ENCODE measurements at places on chromosomes 3 and 15.

DNA sequence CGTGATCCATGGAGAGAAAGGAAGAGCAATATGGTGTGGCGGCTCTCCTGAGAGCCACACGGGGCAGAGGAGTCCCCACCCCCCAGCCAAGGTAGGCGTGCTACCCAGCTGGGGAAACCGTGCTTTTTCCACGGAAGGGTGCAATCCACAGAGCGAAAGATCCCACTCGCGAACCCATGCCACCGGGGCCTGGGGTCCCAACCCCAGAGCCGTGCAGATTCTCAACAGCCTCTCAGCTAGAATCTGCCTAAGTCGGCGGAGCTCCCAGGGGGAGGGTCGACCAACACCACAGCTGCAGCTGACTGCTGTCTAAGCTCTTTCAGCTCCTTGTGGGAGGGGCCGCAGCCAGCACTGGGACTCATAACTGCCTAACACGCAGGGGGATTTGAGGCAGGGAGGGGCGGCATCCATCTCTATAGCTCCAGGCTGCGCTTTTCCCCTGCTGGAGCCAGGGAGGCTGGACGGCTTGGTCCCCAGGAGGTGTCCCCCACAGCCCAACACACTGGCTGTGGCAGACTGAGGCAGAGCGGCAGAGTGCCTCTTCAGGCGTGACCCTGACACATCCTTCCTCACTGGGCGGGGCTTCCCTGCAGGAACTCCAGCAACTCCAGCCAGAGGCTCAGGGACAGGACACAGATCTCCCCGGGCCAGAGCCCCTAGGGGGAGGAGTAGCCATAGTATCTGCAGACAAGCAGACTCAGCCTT, 107.6 kb upstream of the ZBTB20 start:
- no peak for DNase-seq

- no peak for DNase-seq
Measured at GRCh38 chr3:196177967-196178366, 33.2 kb downstream of the ZDHHC19 start.

GRCh38 chr3:140164922-140165590, 230.1 kb downstream of the CLSTN2 start:
- DNase-seq = peak; percentile 92

GRCh38 chr15:68795298-68795848, 25.3 kb downstream of the ANP32A start:
- DNase-seq = no peak

DNA sequence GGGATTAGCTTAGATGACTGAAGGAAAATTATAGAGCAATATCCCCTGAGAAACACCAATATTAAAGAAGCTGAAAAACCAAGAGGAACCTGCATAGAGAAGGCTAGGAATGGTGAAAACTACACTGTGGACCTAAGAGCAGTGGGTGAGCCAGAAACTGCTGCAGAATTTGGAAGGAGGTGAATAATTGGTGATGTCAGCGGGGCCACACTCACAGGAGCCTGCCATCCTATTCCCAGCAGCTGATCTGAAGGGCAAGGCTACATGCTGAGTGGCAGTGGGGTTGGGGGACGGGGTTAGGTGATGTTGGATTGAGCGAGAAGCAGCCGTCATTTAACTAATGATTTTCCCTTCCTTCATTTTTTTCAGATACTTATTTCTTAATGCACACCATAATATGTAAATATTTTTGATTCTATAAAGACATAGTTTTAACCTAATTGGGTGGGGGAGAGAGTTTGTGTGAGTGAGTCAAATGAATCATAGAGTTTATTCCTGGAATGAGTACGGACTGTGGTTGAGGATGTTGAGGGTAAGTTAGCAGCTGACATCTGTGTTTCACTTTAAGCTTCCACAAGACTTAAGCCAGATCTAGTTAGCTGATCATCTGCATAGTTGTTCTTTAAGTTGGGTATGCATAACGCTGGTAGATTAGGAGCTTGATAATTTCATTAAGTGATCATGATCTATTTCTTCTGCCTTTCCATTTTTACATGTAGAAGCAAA, 222.8 kb downstream of the PTPRG start:
- no peak for DNase-seq

DNA sequence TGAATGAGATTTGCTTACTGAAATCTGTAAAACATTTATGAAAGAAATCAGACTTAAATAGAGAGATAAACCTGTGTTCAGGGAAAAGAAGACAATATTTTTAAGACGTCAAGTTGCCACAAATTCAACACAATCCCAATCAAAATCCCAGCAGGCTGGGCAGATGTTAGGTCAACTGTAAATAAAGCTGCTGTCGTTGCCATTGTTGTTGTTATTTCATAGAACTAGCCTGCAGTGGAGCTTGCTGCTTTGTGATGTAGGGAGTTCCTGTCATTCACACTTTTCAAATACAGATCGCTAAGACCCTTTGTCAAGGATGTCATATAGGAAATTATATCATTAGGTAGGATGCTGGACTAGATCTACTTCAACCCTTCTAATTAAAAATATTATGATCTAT, 123.1 kb downstream of the NEO1 start:
- no peak for DNase-seq

DNA sequence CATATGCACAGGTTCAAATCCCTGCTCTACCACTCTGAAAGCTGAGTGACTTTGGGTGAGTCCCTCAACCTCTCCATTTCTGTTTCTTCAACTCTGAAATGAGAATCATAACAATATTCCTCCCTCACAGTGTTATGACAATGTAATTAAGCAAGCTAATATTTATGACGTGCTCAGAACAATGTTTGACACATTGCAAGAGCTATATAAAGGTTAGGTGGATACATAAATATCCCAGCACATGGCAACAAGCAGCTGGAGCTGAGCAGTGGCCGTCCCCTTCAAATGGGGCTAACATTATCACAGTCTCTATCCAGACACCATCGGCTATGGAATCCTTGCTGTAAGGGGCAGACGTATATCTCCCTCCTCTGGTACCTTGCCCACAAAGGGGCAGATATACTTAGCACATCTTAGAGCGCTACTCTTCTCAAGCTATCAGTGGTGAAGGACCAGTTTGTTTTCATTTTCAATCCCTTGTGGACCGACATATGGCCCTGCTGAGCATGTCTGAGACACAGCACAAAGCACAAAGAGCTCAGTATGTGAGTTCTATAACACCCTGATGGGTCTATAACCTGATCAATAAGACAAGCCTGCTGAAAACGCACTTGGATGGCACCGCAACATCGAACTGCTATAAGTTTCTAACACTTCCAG, 80.9 kb downstream of the PRICKLE2 start:
- DNase-seq = no peak

DNA sequence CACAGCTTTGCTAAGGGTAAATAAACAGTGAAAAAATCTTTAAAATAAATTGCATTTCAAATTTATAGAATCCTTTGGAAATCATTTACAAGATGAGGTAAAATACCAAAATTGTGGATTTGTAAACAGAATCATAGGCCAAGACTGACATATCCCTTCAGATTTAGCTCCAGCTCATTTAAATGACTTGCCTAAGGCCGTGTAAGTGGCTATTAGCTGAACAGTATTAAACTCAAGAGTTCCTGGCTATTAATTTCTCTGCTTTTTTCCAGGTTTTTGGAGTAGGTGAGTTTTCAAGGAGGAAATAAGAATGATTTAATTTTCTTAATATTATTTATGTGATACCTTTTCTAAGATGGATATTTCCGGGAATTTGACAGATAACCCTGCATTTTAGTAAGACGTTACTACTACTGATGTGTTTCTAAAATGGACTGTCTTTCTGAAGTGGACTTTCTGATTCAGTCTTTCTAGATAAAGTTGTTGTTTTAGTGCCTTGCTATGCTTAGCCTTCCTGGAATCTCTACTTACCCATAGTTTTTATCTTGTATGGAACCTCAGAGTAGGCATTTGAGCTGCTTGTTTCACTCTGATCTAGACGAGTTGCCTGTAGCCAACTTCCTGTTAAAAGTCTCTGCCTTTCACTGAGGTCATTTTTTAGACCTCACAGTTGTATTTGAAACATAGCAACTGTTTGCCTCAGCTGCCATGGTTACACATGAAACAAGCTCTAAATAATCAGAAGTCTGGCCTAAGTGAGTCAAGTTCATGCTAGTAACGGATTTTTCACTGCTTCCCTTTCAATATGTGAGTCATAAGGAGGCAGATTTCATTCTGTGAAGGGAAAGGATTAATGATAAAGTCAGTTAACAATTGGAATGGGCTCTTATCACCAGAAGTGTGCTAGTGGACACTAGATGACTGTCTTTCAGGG, 127.0 kb downstream of the KLHL25 start:
- DNase-seq = no peak

- DNase-seq = no peak
Measured at GRCh38 chr3:16477056-16477455, 36.4 kb downstream of the RFTN1 start.

DNA sequence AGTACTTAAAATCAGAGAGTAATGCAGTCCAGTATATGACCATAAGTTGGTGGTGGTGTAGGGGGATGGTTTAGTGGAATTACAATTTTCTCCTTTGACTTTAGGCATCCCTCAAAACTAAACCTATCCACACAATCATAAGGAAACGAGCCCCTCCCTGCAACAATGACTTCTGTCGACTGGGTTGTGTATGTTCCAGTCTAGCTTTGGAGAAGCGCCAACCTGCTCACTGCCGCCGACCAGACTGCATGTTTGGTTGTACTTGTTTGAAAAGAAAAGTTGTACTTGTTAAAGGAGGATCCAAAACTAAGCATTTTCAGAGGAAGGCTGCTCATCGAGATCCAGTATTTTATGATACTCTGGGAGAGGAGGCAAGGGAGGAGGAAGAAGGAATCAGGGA, 52.8 kb downstream of the MGA start:
- no peak for DNase-seq

GRCh38 chr3:172699031-172699430, 11.8 kb downstream of the NCEH1 start:
- no peak for DNase-seq

DNA sequence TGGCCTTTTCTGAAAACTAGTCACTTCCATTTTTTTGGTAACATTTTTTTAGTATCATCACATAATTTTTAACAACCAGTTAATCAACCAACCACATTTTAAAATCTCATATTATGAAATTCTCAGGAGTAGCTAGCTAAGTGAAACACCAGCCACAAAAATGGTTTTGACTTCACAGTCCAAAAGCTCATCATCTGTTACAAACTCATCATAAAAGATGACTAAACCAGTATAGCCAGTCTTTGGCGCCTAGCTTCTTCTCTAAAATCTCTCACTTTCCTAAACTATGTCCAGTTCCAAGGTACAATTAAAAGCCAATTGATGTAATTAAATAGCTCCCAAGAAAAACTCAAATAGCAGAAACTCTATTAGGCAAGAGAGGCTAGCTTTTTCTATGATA, 88.2 kb upstream of the ZNF385D start:
- DNase-seq = no peak

GRCh38 chr3:4245671-4246070, 57.5 kb upstream of the SETMAR start:
- no peak for DNase-seq

- DNase-seq = no peak
Measured at GRCh38 chr3:177478170-177478867, 281.0 kb upstream of the TBL1XR1 start.

GRCh38 chr15:68829068-68829467, 8.4 kb upstream of the ANP32A start:
- no peak for DNase-seq

GRCh38 chr3:116444115-116444747, 1.1 kb downstream of the LSAMP start:
- no peak for DNase-seq

- peak; percentile 98 for DNase-seq
Measured at GRCh38 chr15:80618685-80619400, 76.3 kb upstream of the ABHD17C start.

DNA sequence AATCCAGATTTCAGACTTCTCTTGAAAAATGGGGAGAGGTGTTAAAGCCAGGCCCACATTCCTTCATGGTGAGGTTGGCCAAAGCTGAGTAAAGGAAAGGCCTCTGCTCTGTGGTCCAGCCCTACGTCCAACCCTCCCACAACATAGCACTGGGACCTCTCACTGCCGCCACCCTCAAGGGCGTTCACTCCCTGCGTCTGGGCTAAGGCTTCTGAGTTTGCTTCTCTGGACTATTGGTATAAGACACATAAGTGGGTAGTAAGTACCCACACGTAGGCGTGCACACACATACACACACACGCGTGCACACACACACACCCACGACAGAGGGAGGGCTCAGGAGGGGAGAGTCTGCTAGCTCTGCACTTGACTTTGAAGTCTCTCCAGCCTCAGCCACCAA, 80.2 kb upstream of the PXYLP1 start:
- no peak for DNase-seq

DNA sequence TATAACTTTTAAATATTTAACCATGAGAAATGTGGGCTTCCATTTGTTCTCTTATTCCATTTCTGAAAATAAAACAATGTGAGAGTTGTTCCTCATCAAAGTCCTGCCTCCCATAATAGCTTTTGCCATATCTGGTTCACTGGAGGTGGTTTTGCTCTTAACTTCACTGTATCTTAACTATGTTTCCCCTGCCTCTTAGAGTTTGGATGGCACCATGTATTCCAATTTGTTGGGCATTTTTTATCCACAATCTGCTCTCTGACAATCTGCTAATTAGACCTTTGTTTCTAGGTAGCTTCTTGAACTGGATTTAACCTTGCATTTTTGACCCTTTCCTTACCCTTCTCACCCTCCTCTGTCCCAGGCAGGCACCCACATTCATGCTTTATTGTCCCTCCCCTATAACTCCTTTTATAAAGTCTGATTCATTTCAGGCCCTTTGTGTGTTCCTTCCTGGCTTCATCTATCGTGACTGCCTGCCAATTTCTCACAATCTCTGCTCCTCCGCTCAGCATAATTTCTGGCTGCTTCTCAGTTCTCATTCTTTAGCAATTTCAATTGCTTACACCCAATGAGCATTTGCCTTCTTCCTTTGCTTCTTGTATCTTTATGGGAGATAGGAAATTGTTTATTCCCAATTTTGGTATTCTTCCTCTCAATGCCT, 144.2 kb upstream of the ARHGEF26 start:
- peak; percentile 30 for DNase-seq

DNA sequence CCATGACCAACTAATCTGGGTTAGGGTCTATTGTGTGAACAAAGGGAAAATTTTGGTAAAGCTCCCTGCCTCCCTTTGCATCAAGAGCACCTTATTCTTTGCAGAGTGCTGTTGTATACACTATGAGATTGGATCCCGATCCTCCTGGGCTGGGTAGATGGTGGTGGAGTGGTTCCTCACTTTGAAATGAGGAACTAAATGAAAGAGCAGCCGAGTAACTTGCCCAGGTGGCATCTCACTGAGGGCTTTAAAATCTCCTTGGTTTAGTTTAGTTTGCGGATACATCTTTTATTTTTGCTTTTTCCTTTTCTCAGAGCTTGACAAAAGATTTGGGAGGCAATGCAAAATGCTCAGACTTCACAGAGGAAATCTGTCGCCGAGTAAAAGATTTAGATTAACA, 19.4 kb downstream of the IDH3A start:
- DNase-seq = no peak

DNA sequence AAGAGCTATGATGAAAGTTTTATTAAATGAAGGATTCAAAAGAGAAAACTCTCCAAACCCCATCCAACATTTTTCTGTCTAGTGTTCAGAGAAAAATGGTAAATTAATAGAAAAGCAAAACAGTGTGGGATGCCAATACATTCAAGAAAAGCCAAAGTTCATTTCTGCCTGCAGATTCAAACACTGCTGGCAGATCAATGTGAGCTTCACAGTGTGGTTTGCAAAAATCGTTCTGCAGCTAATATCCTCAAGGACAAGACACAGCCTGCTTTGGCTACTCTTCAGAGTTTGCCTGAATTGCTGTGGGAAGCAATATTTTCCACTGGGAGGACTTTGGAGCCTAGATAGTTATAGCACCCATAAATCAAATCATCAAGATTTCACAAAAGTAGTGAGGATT, 619.9 kb upstream of the SUCLG2 start:
- DNase-seq = no peak

Measured in NCI-H446 treated with DMSO at 0.1 percent for 48 hours (cell line).